Stimulated activated CD8-positive, alpha-beta memory T cell treated with anti-CD3 and anti-CD28 coated beads, Interleukin-2, amount 100 ng/mL, for 1 hour (primary cell): ENCODE measurements at places on chromosomes 5 and 9.

- DNase-seq = no peak
These were observed 493.1 kb downstream of the ZNF608 start for GRCh38 chr5:124253203-124253810.

GRCh38 chr5:6487081-6487480 is 38.4 kb downstream of the UBE2QL1 start:
- DNase-seq = no peak

- no peak for DNase-seq
These were observed 72.3 kb upstream of the ERCC6L2 start for GRCh38 chr9:95803197-95803596.

DNA sequence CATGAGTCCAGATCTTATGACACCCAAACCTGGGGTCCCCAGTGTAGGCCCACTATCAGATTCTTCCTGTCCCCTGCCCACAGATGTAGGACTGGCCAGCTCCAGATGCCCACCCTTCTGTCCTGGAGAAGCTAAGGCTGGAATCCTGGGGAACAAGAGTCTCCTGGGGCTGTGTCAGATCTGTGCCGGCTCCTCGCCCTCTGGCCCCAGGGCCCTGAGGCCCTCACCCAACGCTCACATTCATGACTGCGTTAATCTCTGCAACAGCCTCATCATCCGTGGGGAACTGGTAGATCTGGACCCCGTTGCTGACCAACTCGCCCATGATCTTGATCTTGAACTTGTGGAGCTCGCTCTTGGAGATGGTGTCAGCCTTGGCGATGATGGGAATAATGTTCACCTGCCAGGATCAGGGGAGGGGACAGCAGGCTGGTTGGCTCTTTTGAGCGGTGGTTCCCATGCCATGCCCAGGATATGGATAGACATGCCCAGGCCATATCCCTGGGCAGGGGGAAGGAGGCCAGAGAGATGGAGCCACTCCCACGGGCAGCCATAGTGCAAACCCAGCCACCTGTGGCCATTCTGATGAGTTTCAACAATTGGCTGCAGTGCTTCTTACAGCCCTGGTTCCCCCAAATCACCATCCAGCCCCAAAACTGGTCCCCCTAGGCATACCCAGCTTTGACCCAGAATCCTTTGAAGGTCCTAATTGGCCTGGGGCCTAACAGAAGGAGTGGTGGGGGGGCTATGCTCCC is 14.6 kb downstream of the SEPTIN8 start:
- no peak for DNase-seq

GRCh38 chr9:33265211-33265865 is 489 bp downstream of the CHMP5 start:
- DNase-seq = no peak

GRCh38 chr9:131673531-131673930 is 66.3 kb downstream of the RAPGEF1 start:
- no peak for DNase-seq

- no peak for DNase-seq
These were observed 12.5 kb upstream of the PUM3 start for GRCh38 chr9:2856400-2856799.

DNA sequence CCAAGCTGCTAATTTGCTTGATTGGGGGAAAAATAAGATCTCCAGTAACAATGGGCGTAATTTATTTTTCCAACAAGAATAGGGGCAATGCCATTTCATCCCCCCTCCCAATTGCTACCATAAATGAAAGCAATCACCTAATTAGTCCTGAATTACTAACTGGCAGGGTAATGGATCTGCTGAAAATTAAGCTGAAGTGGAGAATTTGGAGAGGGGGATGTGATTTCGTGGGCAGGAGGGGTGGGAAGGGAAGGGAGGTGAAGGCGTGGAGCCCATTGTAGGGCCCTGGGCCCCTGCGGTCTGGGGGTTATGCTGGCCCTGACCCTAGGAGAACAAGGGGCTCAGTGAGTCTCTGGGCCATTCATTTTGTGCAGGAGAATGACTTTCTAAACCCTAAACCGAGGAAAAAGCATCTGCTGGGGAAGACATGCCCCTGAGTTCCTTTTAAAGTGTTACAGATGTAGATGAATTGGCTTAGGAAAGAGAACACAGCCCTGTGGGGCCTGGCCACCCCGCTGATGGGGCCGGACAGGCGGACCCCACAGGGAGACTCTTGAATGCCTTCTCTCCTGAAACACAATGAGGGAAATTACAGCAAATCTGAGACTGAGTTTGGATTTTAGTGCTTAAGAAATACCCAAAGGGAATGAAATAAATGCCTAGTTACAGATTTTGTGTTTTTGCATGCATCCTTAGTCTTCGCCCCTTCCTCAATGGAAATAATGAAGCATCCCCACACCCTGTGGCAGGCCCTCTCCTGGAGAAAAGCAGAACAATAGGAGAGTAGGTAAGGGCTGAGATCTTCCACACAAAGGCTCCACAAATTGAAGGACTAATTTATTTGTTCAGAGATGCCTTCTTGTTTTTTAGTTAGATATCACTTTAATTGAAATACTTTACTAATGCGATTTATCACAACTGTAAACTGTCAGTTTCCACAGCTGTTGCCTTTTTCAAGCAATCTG is 143.2 kb downstream of the PSAT1 start:
- no peak for DNase-seq

DNA sequence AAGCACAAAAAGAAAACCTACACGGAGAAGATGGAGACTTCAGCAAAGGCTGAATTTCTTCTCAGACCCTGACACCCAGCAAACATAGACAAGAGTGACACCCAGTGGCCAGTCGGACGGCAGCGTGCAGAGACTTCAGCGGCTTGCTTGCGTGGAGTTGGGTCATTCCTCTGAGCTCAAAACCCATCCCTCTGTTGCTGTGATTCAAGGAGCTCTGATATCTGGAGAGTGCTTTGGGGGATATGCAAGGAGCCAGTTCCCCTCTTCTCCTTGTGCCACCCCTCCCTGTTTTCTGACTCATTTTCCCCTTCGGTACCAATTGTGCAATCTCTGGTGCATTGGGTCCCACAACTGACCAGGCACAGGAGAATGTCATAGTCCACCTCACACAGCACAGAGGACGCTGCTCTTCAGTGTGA is 27.5 kb downstream of the SH3TC2 start:
- peak; percentile 47 for DNase-seq

GRCh38 chr9:131992906-131993657 is 86.6 kb downstream of the MED27 start:
- no peak for DNase-seq

DNA sequence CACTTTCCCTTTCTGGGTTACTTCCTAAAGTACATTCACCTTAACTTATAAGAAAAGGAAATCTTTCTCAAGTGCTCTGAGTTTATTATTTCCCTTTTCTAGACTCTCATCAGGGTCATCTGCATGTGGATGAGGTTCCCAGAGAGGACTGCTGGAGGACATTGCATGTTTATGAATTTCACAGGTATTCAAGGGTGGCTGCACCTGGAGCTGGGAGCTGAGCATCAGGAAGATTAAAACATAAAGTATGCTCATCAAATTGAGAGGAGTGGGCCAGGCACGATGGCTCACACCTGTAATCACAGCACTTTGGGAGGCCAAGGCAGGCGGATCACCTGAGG is 34.7 kb upstream of the PLIN2 start:
- DNase-seq = no peak

DNA sequence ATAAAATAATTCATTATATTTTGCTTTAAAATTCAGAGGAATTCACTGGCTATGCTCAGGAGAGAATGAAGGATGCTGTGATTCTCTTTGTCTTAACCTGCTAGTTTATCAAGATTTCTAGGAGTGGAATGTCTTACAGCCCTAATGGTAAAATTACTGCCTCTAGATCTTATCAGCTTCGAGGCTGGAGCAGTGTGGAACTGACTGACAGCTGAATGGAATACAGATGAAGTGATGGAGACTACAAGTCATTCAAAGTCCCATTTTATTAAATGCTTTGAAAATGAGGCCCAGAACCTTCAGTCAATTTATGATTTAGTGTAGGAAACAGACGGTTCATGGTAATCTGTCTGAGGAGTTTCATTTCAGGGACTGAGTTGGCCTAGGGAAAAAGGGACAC is 202.1 kb downstream of the RFX3 start:
- no peak for DNase-seq

DNA sequence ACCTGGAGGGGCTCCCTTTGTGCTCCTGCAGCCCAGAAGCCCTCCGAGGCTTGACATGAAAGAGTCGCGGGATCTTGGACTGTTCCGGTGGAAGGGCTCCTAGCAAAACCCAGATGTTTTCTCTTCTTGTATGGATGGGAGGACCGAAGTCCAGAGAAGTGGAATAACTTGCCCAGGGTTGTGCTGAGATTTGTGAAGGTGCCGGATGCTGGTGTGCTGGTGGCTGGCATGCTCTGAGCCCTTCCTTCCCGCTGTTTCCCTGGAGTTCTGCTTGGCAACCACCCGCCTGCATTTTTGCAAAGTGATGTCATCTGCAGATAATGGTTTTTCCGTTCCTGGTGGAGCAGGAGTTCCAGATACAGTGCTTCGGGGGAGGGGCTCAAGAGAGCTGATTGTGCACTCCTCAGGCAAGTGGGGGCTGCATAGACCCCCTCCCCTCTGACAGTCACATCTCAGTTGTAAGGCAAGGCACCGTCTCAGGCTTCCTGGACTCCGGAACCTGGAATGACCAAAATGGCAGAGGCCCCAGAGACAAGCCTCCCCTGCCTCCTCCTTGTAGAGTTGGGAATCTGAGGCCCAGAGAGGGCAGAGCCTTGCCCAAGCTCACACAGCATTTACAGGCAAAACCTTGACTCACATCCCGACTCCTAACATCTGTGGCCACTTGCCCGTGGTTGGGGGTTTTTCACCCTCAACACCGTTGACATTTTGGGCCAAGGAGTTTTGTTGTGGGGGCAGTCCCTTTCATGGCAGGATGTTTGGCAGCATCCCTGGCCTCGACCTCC is 157.0 kb downstream of the RGS3 start:
- no peak for DNase-seq

DNA sequence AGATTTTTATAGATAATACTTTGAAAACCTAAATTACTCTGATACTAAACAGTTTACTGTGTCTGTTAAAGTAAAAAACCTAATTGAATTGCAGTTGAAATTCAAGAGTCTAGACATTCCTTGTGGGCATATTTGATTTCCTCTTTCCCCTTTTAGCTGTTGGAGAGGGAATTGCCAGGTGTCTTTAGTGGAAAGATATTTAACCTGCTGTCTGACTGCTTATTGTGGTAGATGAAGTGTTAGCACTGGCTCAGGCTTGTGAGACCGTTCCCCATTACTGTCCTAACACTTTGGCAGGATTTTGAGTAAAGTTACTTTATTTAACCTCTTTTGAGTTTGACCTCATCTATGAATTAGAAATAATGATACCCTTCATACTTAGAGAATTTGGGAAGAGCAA is 16.4 kb downstream of the MAP3K1 start:
- no peak for DNase-seq

- no peak for DNase-seq
These were observed 22.5 kb downstream of the MUSK start for GRCh38 chr9:110691002-110691549.

DNA sequence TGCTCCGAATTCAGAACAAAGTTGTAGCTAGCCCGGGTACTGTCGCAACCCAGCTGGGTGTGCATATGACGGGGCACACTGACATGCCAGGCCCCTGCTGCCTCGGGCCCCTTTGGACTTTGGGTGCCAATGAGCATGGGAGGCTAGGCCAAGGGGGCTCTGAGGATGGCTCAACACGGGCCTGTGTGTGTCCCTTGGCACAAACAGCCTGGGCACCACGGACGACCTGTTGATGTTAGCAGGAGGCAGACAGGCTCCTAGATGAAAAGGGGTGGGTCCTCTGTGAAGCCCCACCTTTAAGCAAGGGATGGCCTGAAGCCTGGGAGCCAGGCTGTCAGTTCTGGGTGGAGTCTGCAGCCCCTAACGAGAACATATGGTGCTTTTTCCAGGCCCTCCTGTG is 1688.2 kb downstream of the EFNA5 start:
- no peak for DNase-seq

GRCh38 chr9:121698627-121699570 is 47.5 kb downstream of the DAB2IP start:
- peak; percentile 27 for DNase-seq

DNA sequence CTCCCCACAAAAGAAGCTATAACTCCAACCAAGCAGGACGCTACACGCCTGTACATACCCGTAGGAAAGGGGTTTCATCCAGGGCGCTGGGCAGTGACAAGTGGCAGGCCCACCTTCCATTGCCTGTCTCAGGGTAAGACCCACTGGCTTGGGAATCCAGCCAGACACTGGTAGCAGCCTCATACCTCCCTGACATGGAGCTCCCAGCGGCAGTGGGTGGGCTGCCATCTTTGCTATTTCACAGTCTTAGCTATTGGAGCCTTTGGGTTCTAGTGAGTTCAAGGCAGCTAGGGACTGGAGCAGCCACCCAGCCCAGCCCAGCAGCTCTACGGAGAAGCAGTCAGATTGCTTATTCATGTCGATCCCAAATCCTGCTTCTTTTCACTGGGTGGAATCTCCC is 3.4 kb upstream of the IFNA10 start:
- DNase-seq = no peak

DNA sequence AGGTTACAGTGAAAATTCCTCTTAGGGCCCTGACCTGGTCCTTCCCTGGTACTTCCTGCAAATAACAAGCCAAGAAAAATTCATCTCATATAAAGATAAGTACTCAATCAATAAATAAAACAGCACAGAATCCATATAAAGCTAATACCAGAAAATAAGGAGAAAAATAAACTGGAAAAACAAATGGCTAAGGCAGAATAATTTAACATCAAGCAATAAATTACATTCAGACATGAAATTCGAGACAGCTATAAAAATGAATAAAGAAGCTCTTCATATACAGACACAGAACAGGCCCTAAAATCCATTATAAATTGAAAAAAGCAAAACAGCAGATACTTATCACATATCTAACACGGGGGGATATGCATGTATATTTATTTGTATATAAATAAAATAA is 99.2 kb downstream of the DTWD2 start:
- DNase-seq = no peak

DNA sequence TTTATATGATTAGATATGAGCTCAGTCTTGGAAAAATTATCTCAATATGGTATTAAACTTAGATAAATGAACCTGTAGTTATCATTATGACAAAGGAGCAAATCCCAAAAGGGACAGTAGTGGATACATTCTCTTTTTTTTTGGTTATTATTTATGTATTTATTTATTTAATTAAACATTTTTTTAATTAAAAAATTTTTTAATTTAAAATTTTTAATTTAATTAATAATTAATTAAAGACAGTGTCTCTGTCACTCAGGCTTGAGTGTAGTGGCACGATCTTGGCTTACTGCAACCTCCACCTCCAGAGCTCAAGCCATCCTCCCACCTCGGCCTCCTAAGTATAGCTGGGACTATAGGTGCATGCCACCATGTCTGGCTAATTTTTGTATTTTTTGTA is 15.6 kb downstream of the ANKHD1 start:
- no peak for DNase-seq

GRCh38 chr9:124771867-124772679 is 962 bp upstream of the NR6A1 start:
- DNase-seq = no peak

GRCh38 chr9:138060881-138061280 is 183.3 kb downstream of the CACNA1B start:
- no peak for DNase-seq

GRCh38 chr9:108844391-108844790 is 11.4 kb downstream of the ACTL7B start:
- DNase-seq = no peak

GRCh38 chr9:2691626-2692025 is 25.7 kb upstream of the KCNV2 start:
- DNase-seq = no peak
